GM12892 (cell line): ENCODE measurements at places on chromosomes 12 and 14.

DNA sequence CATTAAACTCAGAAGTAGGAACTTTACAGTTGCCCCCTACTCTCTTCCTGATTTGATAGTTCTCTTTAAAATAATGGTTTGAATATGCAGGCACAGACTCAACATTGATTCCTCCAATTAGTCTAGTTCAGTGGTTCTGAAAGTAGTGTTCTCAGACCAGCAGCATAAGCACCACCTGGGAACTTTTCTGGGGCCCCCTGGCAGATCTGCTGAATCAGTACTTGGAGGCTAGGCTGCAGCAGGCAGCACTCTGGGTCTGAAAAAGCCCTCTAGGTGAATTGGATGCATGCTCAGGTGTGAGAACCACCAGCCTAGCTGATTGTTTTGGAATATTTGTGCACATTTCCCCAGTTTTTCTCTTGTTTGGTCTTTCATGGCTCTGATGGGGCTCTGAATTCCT, 198.6 kb upstream of the NOS1 start:
- no peak for DNase-seq

DNA sequence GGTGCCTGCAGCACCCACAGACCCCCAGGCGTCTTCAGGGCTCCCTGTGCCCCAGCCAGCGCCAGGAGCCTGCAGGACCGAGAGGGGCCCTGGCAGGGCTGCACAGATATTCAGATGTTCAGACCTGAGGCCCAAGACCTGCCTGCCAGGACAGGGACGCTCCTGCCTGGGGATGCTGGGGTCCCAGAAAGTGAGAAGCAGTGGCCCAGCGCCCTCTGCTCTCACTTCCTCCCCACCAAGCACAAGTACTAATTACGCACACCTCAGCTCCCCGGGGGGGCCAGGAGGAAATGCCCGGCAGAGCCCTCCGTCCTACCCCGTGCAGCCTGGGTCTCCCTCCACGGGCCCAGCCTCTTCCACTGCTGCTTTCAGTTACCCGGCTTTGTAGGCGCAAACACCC, 28.8 kb upstream of the INF2 start:
- peak; percentile 67 for DNase-seq

- no peak for DNase-seq
These were observed 148.2 kb downstream of the PLEKHA5 start for GRCh38 chr12:19277711-19278110.

DNA sequence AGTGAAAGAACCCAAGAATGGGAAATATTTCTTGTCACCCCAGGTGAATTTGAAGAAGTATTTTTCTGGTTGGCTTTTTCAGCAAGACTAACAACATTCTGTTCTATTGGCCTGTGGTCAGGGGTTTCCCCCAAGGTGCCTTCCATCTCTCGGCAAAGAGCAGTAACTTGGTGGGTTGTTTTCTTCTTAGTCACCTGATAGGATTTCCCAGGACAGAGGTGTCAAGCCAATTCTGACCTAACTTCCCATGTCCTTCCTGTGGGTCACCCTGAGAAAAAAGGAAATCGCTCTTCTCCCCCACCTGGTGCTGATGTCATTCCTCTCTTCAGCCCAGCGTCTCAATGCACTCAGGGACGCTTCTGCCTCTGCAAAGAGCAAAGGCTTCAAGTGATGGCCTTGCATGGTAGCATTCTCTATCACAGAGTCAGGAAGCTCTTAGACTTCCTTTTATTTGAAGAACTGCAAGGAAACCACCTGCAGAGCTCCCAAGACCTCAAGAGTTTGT, 16.1 kb upstream of the IFNG start:
- peak; percentile 13 for DNase-seq

DNA sequence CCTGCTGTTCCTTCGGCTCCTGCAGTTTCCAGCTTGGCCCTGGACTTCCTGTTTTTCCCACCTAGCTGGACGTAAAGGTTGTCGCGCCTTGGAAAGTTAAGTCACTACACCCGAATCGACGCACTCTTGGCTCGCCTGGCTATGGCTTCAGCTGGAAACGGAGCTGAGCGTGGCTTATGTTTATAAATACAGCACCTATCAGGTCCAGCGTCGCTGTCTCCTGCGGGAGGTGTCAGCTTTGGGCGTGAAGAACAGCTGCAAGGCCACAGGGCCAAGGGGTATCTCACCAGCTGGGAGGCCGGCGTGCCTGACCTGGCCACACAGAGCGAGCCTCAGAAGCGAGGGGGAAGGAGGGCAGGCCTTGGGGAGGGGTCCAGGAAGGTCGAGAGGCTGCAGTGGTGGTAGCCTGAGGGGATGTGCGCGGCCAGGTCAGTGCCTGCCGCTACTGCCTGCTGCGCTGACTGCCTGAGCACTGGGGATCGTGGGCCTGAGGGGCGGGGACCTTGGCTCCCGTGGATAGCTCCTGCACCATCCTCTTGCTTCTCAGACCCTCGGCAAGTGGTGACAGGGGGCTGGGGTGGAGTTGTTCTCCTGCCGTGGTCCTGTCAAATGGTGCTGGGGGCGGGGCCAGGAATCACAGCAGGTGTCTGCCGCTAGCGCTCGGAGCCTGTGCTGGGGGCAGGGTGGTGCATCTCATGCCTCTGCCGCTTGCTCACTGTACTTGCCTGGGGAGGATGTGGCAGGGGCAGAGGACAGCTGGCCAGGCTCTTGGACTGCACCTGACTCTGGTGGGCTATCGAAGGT, 12.5 kb downstream of the PACS2 start:
- DNase-seq, result no peak

GRCh38 chr12:69947123-69947522, 122.1 kb downstream of the MYRFL start:
- no peak for DNase-seq

GRCh38 chr14:90490720-90491050, 93.9 kb downstream of the CALM1 start:
- no peak for DNase-seq

GRCh38 chr14:92466059-92466458, 47.5 kb upstream of the RIN3 start:
- no peak for DNase-seq

DNA sequence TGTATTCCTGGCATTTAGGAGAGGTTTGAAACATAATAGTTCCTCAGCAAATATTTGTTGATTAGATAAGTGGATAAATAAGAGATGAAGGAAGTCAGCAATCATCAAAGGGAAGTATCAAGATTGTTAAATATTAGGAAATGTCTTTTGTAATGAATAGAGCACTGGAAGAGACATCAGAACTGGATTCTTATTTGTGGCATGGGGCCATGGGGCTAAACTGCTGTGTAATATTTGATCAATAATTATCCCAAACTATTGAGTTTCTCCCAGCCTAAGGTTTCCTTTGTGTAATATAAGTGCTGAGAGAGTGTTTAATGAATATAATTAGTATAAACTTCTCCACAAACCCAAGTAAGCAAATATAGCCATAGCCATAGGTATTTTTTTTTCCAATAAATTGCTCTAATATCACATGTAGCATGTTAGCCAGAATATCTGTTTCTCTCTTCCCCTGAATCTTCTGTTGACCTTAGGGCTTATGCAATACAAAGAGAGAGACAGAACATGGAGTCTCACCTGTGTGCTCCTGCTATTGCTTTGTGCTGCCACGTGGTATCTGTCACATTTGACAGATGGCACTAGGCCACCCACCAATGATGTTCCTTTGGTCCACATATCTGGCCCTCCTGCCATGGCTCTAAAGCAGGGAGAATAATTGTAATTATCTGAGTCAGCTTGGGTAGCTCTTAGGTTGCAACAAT, 658.7 kb downstream of the SOX5 start:
- no peak for DNase-seq

DNA sequence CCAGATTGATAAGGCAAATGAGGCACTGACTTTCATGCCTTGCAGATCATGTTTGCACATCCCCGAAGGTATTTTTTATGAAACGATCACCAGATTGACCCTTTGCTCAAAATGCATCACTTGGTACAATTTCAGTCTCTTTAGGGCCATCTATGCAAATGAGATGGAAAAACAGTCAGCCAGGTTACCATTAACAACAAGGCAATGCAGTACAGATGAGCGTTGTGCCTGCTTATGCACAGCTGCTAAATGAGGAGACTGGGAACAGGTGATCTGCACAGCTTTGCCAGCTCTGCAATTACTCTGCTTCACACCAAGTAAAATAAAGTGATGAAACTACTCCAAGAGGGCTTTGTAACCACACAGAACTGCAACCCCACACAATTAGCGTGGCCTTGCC, 26.1 kb upstream of the PLEKHG7 start:
- no peak for DNase-seq

- DNase-seq, result no peak
These were observed 29.3 kb downstream of the CD9 start for GRCh38 chr12:6229224-6230218.

DNA sequence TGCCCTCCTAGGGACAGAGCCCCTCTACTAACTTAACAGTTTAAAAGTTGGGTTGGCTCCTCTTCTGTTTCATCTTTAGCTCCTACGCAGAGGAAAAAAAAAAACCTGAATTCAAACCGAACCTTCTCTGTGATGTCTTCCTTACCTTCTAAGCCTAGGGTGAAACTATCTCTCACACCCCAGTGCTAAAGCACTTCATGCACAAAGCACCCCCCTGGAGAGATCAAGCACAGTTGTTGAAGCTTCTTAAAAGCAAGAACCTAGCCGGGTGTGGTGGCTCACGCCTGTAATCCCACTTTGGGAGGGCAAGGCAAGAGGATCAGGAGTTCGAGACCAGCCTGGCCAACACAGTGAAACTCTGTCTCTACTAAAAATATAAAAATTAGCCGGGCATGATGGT, 37.6 kb downstream of the CORO1C start:
- no peak for DNase-seq

DNA sequence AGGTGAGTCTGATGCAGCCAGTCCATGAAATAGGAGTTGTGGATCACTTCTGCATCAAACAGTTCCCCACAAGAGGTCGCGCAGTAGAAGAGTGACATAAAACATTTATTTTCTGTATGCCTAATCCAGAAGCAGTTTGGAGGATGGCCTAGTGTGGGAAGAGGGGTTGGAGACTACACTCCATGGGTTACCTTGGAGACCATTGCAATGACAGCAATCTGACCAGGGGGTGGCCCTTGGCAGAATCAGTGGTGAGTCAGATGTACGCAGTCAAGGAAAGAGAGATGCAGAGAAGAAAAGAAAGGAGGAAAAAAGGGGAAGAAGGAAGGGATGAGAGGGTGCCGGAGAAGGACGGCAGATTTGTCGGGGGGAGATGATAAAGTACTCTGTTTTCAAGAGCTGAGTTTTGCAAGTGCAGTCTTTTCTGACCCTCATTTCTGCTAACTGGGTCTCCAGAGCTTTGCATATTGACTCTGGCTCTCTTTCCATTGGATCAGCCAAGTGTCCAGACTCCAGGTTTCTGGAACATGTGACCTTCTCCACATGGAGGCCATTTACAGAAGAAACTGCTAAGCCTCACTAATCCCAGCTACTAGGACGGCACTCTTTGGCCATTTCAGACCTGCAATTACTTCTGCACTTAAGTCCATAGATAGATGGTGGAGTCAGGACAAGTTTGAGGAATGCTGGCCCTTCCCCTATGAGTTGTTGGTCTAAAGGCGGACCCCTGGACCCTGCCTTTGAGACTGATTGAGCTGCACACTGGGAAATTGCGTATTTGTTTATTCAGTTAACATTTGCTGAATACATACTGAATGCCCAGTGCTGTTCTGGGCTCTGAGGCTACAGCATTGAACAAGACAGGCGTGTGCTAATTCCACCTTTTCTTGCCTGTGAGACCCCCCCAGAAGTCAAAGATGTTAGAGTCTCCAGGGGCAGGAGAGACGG, 424.2 kb downstream of the BCL11B start:
- no peak for DNase-seq

DNA sequence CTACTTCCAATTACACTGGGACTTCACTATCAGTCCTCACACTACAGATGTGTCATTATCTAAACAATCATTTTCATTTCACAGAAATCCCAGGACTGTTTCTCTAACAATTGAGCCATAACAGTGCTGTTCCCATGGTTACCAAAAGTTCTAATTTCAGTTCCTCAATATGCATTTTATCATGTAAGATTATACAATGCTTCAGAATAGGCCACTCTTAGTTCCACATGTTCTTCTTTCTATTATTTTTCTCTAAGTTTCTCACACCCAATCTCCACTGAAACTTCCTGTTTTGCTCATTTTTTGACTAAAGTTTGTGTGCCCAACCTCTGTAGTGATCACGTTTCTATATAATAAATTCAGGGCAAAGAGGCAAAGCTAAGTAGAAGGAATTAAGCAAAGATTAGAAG, 185.8 kb downstream of the DUSP6 start:
- no peak for DNase-seq

DNA sequence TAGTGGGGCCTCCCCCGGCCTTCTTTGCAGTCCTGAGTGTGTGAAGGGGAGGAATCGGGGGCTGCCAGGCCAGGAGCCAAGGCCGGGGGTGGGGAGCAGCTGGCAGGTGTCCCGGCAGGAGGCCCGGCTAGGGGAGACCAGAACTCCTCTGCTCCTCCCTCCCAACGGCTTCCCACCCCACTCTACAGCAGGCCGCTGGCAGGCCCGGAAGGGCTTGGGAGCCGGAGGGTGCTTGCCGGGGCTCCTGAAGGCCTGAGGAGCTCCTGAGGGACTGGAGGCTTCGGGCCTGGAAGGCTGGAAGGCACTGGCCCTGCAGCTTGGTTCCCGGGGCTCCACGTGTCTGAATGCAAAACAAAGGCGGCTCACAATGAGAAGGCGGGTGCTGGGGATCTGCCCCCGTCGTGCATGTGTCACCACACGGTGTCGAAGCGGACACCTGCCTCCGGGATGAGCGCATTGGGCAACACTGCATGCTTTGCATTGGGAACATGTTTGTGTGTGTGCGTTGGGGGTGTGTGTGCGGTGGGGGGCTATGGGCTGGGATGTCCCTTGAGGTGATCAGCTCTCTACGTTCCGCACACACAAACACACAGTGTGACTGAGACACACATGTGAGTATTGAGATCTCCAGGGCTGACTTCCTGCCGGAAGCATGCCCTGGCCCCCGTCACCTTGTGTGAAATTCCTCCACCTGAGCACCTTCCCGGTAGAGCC, 30.9 kb upstream of the ANKRD9 start:
- no peak for DNase-seq

DNA sequence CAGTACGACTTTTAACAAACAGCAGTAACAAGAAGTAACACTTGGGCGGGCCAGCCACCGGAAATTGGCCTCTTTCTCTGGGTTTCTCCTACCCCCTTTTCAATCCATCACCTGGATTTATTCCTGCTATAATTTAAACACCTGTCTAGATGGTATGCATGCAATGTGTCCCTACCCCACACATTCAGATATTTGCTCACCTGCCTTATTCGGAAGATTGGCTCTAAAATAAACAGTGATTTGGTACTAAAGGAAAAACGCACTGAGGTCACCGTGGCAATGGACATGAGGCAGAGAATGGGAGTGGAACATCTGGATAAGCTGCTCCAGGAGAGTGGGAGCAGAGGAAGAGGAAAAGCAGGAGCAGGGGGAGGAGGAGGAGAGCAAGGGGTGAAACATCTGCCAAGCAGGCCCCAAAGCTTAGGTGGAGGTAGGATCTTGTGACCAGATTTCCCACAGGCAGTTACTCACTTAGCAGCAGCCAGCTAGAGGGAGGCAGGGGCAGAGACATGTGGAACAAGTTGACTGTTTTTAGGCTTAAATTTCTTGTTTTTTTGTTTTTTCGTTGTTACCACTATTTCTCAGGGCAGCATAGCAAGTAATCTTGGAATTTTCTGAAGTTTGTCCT, 150.9 kb downstream of the TTLL5 start:
- DNase-seq, result no peak
